PC-3 (cell line): ENCODE measurements at places on chromosomes 1 and 21. TPM values are rescaled to one million over a fixed set of nuclear protein-coding genes. Genes with fewer than 3 reads are reported as not detected.

The DDI2 gene
- 15.0 and 22.0 TPM in 2 replicates for total RNA-seq

DNA sequence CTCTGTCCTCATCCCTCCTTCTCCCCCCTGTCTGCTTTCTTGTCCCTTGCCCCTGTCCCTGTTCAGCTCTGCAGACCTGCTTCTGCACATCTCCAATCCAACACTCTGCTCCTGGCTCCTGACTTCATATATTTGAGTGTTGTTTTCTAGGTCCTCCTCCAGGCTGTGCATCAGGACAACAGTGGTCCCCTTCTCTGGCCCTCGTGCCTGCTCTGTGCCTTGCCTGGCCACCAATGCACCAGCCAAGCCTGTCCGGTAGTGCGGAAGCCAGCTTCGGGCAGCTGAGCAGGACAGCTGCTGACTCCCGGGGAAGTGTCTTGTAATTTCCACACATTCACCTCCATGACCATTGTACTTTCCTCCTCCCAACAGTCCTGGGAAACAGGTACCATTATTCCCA is 203.4 kb upstream of the RAB4A start:
- DNase-seq = no peak
- H3K27me3 ChIP-seq = peaks cover 58% of the 10 kb centered on the region
- no peak overlapping the region for H3K27ac ChIP-seq

- DNase-seq = no peak
- no peaks in the 10 kb centered on the region for H3K4me1 ChIP-seq
- H3K36me3 ChIP-seq = no peaks in the 10 kb centered on the region
- H3K4me3 ChIP-seq = no peak overlapping the region
- H3K27me3 ChIP-seq = peaks cover 22% of the 10 kb centered on the region
Measured at GRCh38 chr1:170267317-170267716, 121.6 kb downstream of the NTMT2 start.

The SPRR2E gene
- not detected in 2 replicates for total RNA-seq

DNA sequence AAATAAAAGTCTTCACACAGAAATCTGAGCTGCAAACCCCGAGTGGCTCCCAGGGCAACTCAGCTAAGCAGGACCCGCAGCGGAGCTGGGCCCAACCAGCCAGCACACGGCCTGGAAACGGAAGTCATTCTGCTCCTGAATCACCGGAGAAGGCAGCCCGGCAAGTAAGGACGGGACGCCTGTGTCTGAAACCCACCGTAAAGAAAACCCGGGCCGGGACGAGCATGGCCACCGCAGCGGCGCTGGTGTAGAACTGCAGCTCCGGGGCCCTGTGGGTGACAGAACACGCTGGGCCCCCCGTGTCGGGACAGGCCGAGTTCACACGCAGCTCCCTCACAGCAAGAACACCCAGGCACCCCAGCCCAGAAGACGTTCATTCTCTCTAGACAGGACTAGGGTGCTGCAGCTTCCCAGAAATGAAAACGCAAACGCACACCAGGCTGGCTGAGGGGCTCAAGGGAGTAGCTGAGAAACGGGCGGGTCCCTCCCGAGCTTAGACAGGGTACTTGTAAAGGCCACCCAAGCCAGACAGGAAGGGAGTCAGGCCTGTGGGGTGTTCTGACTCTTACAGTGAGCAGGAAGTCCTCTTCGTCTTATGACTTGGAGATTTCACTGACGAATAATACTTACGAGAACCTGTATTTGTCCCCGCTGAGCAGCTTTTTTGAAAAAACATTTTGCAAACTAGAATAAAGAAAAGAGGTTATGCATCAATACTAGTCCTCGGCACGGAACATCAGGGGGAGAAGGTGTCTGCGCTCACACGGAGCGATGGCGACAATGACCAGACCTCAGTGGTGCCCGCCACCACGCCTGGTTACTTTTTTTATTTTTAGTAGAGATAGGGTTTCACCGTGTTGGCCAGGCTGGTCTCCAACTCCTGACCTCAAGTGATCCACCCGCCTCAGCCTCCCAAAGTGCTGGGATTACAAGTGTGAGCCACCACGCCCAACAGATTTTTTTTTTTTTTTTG is 10.9 kb upstream of the CDK11B start:
- no peaks in the 10 kb centered on the region for H3K27me3 ChIP-seq
- H3K27ac ChIP-seq = no peak overlapping the region
- H3K4me3 ChIP-seq = no peak overlapping the region
- no peaks in the 10 kb centered on the region for H3K4me1 ChIP-seq

- H3K4me1 ChIP-seq = no peaks in the 10 kb centered on the region
- no peak overlapping the region for H3K4me3 ChIP-seq
- H3K27me3 ChIP-seq = no peaks in the 10 kb centered on the region
- H3K36me3 ChIP-seq = 0 out of 2 replicates have a peak, but pooled peaks cover 3% of the 10 kb centered on the region
- no peak overlapping the region for H3K27ac ChIP-seq
Measured at GRCh38 chr1:208026880-208027438, 116.0 kb upstream of the CD34 start.

DNA sequence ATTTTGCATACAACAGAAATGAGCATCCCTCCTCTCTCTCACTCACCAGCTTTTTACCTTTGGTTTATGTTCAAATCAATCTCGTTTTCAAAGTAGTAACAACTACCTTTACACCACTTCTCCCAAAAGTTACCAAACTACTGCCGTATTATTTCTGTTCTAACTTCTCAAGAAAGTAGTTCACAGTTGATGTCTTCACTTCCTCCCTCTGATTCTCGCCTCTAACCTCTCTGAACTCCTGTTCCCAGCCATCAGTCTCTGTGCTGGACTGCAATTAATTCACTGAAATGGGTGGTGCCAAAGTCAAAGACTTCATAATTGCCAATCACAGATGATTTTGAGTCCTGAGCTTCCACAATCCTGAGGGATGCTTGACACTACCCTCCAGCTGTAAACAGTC is 54.0 kb downstream of the ZNF281 start:
- no peak for DNase-seq
- no peak overlapping the region for H3K4me3 ChIP-seq
- peaks cover 14% of the 10 kb centered on the region for H3K4me1 ChIP-seq
- H3K27me3 ChIP-seq = no peaks in the 10 kb centered on the region
- H3K36me3 ChIP-seq = no peaks in the 10 kb centered on the region
- H3K27ac ChIP-seq = no peak overlapping the region

- H3K4me3 ChIP-seq = no peak overlapping the region
- H3K27me3 ChIP-seq = no peaks in the 10 kb centered on the region
- peaks cover 10% of the 10 kb centered on the region for H3K4me1 ChIP-seq
- H3K27ac ChIP-seq = no peak overlapping the region
Measured at GRCh38 chr1:28577052-28577678, 14.9 kb upstream of the RAB42 start.

The NUDT17 gene
- total RNA-seq = 2.4 and 3.0 TPM in 2 replicates

DNA sequence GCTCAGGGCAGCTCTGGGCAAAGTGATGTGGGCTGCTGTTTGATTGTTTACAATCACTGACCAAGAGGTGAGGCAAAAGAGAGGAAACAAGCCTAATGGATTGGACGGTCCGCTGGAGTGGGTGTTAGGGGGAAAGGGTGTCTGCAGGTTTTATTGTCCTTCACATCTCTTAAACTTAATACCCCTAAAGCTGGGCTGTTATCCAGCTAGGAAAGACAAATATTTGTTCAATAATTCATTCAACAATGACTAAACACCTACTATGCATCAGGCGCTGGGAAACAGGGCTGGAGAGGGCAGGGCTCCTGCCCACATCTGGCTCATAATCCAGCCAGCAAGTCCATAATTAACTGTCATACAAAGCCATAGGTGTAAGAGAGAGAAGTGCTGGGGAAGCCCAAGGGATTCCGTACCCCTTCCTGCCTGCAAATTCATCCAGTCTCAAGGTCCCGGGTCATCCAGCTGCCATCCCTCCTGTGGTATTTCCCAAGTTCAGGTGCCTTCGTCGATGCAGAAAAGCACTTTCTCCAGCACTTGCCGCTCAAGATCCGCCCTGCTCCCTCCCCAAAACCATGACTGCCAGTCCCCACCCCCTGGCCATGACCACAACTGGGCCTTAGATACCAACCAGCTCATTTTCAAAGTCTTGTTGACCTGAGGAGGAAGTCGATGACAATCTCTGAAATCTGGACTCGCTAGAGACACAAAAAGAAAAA is 10.7 kb downstream of the TMEM63A start:
- H3K27ac ChIP-seq = peak overlapping the region; percentile 92
- peak overlapping the region; percentile 26 for H3K4me3 ChIP-seq
- peak; percentile 99 for DNase-seq
- H3K27me3 ChIP-seq = no peaks in the 10 kb centered on the region
- H3K4me1 ChIP-seq = peaks cover 68% of the 10 kb centered on the region

GRCh38 chr21:14737284-14737691 is 191.2 kb upstream of the SAMSN1 start:
- DNase-seq = no peak
- peaks cover 19% of the 10 kb centered on the region for H3K4me1 ChIP-seq
- no peak overlapping the region for H3K27ac ChIP-seq
- H3K4me3 ChIP-seq = no peak overlapping the region
- no peaks in the 10 kb centered on the region for H3K36me3 ChIP-seq
- H3K27me3 ChIP-seq = no peaks in the 10 kb centered on the region

The TDRD10 gene
- total RNA-seq = not detected in 2 replicates

DNA sequence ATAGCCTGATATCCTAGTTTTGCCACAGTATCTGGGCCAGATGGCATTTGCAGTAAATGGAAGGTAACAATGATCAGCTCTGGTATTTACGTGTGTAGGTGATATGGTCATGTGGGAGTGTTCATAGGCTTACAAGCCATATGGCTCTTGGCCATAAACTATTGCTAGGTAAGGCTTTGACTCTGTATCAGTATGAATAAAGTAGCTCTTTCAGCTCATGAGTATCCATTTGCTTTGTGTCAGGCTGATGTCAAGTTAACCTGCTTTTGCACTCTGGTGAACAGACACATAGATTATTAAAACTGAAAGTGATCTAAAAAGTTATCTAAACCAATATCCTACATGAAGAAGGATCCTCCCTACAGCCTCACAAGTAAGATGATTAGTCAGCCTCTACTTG is 69.0 kb downstream of the DDR2 start:
- no peaks in the 10 kb centered on the region for H3K27me3 ChIP-seq
- peaks cover 19% of the 10 kb centered on the region for H3K4me1 ChIP-seq
- H3K27ac ChIP-seq = no peak overlapping the region
- H3K4me3 ChIP-seq = no peak overlapping the region
- H3K36me3 ChIP-seq = no peaks in the 10 kb centered on the region
- no peak for DNase-seq

DNA sequence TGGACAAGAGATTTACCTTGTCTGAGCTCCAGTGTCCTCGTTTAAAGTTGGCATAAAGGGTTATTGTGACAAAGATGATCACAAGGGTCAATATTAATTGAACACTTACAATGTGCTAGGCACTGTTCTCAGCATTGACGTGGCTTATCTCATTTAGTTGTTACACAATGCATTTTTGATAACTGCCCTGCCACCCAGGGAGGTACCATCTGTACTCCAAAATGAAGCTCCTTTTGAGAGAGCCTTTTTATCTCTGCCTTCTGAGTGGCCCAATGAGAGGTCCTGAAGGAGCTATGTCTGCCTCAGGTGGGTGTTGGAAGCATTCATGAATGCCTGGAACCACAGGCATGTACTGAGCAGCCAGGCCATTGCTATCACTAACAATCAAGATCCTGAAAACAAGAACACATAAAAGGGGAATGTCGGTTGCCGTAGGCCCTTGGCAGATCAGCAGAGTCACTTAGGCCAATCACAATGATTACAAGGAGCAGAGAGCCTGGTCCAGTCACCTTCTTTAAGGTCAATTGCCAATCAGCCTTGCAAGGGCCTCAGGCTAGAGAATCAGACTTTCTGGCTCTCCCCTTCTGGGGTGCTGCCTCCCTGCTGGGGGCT is 78.5 kb downstream of the NMNAT2 start:
- H3K27me3 ChIP-seq = no peaks in the 10 kb centered on the region
- peaks cover 11% of the 10 kb centered on the region; the same call in 1 of the 2 replicates for H3K4me1 ChIP-seq
- no peak overlapping the region for H3K4me3 ChIP-seq
- no peak for DNase-seq
- H3K36me3 ChIP-seq = no peaks in the 10 kb centered on the region

The MYCBP gene
- 16.8 and 20.3 TPM in 2 replicates for total RNA-seq

DNA sequence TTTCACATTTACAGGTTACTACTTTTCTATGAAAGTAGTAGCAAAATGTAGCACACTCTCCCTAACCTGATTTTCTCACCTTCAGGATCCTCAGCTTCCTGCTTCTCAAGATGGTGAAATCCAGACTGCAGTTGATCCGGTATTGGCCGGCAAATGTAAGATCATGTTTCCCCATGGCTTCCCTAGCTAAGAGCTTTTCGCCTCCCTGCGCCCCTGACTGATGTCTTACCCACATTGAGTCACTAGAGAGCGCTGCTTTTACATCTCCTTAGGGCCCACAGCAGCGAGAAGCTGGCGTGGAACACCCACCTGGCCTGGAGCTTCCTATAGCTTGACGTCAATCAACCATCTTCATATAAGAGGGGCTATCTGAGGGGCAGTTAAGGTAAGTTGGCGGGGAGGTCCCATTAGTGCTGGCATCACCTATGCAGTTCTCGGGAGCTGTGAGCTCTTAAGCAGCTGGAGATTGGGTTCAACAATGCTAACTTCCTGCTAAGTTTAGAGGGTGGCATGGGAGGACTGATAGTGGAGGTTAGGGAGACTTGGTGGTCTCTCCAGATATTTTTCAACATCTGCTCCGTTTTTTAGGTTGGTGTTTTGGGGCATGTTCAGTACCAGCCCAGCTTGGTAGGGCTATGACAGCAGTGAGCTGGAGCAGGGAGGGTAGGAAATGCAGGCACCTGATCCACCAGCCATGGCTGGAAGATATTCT is 5.5 kb downstream of the PTPN7 start:
- H3K4me3 ChIP-seq = no peak overlapping the region
- no peaks in the 10 kb centered on the region for H3K27me3 ChIP-seq
- H3K27ac ChIP-seq = no peak overlapping the region
- peak; percentile 33 for DNase-seq
- H3K36me3 ChIP-seq = no peaks in the 10 kb centered on the region
- no peaks in the 10 kb centered on the region for H3K4me1 ChIP-seq

DNA sequence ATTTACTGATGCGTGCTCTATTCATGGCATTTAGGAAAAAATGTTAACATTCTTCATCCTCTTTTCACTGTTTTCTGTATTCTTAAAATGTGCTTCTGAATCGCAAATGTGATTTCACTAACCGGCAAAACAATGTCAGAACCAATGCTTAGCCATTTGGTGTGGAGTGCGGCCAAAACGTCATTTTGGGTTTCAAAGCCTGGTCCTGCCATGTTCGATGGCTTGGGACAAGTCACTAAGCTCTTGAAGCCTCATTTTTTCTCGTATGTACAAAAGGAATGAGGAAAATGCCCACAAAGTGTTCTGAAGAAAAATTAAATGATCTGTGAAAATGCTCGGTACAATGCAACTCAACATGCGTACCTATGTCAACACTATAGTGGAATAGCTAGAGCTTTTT is 175.3 kb downstream of the APP start:
- H3K36me3 ChIP-seq = peaks cover 25% of the 10 kb centered on the region
- H3K27ac ChIP-seq = no peak overlapping the region
- DNase-seq = no peak
- H3K27me3 ChIP-seq = no peaks in the 10 kb centered on the region

GRCh38 chr1:22749919-22750684 is 39.5 kb downstream of the EPHB2 start:
- no peaks in the 10 kb centered on the region for H3K36me3 ChIP-seq
- peaks cover 56% of the 10 kb centered on the region for H3K4me1 ChIP-seq
- no peaks in the 10 kb centered on the region for H3K27me3 ChIP-seq
- peak overlapping the region; percentile 79 for H3K27ac ChIP-seq
- H3K4me3 ChIP-seq = no peak overlapping the region
- peak; percentile 89 for DNase-seq
